ENCODE measurements at places on chromosomes 1 and 21.
A peak's percentile ranks its signal among the peaks of the same experiment; 100 is the strongest.

GRCh38 chr1:180175806-180176205 lies 21.1 kb downstream of the QSOX1 start:
- no peak for DNase-seq

DNA sequence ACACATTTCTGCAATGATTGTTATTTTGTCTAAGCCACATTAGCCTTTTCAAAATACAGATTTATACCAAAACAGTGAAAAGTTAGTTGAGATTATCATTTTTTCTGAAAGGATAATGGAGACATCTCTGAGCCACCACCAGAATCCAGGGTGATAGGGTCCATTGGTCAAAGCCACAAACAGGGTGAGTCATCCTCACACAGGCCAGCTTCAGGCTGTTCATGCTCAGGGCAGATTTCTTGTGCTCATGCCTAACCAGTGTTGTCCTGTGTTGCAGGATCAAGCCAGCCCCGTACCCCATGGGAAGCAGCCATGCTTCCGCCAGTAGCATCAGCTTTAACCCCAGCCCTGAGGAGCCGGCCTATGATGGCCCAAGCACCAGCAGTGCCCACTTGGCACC lies 13.4 kb downstream of the ELOA start:
- DNase-seq: no peak

GRCh38 chr1:115452600-115453329 lies 114.7 kb upstream of the NGF start:
- no peak for DNase-seq

DNA sequence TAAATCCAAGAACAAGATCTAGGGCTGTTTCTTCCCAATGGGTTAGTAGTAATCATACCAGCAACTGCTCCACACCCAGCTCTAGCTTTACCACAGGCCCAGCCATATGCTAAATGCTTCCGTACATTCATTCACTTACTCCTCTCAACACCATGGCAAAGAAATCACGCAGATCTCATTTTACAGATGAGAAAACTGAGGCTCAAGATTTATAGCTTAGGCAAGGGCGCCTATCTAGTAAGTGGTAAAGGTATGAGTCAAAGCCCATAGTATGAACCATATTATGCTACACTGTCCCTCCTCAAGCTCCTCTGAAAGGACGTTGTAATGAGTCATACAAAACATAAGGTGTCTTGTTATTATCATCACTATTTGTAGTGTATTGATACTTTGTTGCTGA lies 82.2 kb downstream of the NIBAN1 start:
- no peak for DNase-seq

DNA sequence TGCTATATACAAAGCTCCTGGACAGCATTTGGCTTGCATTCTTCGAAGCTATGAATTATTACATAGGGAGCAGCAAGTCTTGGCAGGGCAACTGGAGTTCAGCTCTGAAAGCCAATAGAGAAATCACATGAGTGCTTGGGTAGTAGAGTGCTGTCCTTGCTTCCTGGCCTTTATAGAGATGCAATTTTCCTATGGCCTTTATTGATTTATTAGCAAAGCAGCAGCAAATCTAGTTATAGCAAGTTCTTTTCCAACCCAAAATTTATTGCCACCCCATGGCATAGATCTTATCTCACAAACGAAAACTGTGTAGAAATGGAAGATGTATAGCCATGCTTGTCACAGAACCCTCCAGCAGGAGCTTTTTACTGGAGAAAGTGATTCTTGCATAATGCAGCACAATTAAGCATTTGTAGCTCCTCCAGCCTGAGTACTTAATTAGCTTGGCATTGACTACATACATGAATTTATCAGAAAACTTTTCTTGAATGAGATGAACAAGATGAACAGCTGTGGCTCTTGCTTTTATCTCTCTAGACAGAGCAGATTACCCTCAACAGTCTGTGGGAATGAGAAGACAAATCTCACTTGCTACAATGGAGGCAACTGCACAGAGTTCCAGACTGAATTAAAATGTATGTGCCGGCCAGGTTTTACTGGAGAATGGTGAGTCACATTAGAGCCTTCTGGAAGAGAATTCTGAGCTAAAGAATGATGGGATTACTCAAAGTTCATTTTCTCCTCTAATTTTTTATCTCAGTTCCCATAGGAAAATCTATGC lies 170.1 kb downstream of the CRB1 start:
- no peak for DNase-seq

- no peak for DNase-seq
Observed at GRCh38 chr1:42949312-42950115, 9.2 kb downstream of the SLC2A1 start.

DNA sequence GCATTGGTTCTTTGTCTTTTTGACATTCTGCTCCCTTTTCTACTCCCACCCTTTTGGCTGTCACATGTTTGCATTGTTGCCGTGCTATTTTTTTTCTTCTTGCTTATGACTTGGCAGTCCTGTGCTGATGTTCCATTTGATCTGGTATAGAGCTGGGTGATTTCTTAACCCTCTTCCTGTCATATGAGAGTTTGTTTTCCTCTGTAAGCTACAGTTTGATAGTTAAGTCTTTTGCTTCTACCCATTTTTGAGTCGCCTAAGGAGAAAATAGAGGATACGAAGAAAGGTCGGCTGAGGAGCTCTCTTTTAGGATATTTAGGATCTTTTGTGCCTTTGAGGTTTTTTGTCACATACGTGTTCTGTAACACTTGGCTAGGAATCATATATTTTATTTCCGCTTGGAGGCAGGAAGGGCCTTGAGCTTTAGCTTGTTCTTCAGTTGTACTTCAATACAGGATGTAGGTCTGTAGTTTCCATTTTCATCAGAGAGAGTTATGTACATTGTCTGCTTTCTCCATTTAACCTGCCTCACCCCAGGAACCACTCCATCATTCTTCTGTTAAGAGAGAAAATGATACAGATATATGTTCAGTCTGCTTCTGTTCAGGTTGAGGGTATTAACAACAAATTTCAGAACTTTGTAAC lies 150.7 kb downstream of the BACH1 start:
- no peak for DNase-seq

- no peak for DNase-seq
Observed at GRCh38 chr21:36973986-36974850, 7.7 kb upstream of the HLCS start.

DNA sequence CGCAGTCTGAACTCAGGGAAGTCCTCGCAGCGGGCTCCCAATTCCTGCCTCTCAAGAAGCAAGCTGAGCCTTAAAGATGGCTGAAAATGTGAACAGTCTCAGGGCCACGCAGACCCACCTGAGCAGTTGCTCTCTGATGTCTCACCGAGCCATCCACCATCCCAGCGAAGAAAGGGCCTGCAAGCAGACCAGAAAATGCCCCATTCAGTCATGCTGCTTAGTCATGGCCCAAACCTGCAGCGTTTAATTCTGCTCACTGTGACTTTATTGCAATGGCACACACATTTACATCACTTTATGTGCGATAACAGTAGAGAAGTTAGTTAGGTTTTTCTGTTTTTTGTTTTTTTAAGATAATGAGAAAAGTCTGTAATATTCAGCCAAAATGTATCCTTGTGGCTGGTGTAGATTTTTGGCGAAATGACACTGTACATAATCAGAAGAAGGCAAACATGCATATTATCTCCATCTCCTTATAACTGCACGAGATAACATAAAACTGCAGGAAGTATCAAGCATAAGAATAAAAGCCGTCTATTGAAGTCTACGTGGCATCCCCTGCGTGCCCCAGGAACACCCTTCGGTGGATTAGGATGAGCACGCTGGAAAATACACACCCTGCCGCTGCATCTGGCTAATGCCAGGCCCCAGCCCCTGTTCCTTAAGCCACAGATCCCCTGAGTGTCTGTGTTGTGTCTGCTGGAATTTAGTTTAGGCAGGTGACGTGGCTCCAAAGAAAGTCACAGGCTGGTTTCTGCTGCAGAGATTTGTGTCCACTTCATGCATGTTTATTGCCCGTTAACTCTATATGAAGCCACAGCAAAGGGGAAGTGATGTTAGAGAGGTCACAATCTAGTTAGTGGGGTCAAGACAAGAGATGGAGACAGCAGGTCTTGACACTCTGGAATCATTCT lies 119.8 kb upstream of the IRF2BP2 start:
- no peak for DNase-seq

DNA sequence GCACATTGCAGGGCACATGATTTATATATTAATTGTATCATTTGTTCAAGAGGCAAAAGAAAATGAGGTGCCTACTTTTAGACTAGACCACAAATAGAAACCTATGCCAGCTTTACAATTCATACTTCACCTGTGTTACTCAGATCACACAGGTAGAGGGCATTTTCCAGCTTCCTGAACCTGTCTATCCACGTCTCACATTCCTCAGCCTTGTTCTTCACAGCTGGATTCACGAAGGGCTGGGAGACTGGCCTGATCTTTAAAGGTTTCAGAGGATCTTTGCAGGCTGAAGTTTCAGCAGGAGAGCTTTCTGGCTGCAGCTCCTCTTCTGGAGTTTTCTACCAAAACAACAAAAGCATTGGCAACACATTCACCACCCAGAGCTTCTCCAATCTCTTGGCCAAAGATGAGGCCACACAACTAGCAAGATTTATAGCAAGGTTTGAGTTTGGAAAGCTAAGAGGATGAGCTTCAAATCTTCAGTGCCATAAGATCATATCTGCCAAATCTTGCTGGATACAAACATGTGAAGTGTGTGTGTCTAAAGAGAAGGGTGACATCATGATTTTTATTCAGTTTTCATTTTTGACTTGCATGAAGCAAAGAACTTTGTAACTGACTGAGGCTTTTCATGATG lies 71.0 kb upstream of the CYP2J2 start:
- no peak for DNase-seq

GRCh38 chr21:33071770-33072306 lies 1.9 kb downstream of the OLIG1 start:
- DNase-seq: peak; percentile 63

DNA sequence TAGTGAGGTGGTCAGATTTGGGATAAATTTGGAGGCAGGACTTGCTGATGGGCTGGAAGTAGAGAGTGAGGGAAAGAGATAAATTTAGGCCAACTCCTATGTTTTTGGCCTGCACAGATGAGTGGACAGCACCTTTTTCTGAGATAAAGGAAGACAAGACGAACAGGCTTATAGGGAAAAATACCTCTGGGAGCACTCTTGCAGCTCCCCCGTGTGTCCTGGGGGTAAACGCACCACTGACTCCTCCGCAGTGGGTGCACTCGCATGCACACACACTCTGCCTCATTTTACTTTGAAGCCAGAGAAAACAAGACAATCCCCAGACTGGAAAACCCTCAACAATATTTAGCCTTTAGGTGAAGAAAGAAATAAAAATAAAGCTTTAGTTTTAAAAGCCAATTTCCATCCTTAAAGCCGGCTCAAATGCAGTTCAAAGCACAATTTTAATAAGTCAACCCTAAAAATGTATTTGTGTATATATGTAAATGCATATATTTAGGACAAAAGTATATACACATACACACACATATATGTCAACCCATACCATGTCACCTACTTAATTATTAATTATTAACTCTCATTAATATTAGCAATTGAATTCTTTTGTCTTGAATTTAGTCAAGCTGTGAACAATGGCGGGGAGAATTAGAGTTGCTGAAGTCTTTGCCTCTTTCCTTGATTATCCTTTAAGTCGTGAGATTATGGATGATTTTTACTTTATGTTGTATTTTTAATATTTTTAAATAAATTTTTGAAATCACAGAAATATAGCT lies 341.8 kb downstream of the ZNF326 start:
- no peak for DNase-seq

DNA sequence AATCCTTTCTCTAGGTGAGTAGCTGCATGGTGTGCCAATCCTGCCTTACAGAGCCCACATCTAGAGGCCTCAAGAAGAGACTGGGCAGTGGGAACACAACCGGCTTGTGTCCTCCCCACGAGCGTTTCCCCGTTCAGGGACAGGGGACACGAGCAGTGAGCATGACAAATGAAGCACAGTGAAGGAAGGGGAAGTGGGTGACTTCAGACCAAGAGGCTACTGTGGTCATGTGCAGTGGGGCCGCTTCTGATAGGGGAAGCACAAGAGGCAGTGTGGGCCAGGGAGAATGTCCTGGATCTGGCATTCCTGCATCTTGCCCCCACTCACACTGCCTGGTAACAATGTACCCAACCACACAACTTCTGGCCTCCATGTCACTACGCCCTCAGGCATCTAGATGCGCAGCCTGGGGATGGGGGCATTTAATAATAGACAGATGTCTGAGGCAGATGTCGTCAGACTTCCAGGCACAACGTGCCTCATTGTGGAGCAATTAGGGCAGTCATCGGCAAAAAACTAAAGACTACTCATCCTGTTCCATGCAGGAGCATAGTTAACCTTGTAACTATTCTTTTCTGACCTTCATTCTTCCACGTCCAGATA lies 155.6 kb upstream of the NBPF11 start:
- DNase-seq: peak; percentile 84

DNA sequence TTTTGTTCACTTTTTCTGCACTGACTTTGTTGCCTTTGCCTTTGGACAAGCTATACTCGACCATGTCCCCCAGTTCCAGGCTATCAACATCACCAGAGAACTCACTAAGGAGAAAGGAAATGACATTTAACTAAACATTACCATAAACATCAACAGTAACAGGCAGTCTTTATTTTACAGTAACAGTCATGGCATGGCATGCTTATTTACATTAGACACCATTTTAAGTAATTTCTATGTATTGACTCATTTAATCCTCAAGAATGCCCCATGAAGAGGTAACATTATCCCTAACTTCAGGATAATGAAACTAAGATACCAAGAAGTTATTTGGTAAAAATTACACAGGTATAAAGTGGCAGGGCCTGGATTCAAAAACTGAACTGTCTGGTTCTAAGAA lies 8.7 kb upstream of the NRAS start:
- DNase-seq: no peak

DNA sequence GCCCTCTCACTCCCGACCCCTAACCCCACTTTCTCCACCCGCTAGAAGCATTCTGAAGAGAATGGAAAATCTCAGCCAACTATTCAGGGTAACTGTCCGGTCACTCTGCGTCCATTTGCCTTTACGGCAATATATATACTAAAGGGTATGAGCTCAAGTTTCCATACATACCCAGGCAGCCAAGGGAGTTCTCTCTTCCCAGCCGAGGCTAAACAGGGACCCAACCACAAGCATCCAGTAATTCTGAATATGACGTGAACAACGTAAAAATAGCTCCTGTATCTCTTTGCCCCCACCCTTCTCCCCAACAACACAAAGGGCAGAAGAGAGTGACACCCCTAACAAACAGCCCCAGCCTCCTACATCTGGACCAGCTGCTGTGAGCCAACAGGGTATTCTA lies 67.7 kb downstream of the SSBP3 start:
- DNase-seq: no peak

DNA sequence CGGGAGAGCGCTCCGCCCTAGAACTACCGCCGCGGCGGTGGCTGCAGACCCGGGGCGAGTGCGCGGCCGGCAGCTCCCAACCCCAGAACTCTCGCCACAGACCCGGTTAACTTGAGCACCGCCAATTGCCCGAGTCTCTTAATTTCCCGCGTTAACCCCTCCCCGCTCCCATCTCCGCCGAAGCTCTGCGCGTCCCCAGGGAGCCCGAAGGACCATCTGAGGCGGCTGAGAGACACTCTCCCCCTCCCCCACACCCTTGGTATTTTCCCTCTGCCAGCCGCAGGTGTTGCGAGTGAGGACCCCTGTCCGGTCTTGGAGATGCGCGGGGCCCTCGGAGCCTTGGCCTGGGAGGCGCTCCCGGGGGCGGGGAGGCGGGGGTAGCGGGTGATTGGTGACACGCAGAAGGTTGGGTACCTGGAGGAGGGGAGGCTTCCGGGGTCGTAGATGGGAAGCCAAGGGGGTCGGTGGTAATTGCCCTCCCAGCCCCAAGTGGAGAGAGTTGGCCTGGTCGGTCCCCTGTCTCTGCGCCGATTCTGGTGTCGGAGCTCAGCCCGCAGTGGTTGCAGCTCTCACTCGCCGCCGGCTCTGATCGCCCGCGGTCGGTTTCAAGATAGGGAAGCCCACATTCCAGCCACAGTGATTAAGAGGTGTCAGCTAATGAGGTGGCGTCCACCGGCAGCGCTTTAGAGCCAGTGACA lies 858 bp upstream of the SUSD4 start:
- peak; percentile 15 for DNase-seq

GRCh38 chr1:52281518-52281917 lies 84.5 kb downstream of the CC2D1B start:
- DNase-seq: no peak

All from suppressor macrophage treated with lipopolysaccharide for 1 hour (primary cell).